ENCODE measurements at places on chromosomes 2 and 18.

DNA sequence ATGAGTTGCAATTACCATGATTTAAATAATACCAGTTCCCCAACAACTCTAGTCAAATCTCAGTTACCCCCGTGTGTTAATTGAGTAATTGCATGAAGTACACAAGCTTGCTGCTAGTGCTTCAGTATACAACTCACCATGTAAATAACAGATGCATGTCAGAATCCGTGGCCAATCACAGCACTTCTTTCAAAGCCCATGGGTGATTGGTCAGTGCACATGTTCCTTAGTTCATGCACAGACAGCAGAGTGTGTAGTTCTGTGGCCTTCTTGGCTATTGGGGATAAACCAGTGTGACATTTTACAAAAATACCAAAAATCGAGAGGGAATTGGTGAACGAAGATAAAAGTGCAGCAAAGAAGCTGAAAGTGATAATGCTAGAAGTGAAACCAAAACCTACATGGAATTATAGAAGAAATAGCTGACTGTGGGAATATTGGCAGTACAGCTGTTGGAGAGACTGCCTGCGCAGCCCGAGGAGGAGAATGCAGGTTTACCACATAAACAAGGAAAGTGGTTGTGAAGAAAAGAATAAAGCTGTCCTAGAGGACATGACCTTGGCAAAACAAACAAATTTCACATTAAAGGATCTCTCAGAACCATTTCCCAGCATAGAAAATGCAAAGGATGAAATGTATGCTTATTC is 59.4 kb downstream of the NEDD4L start:
- DNase-seq, result no peak

- no peak for DNase-seq
Observed at GRCh38 chr2:85758361-85759256, 4.8 kb downstream of the ATOH8 start.

DNA sequence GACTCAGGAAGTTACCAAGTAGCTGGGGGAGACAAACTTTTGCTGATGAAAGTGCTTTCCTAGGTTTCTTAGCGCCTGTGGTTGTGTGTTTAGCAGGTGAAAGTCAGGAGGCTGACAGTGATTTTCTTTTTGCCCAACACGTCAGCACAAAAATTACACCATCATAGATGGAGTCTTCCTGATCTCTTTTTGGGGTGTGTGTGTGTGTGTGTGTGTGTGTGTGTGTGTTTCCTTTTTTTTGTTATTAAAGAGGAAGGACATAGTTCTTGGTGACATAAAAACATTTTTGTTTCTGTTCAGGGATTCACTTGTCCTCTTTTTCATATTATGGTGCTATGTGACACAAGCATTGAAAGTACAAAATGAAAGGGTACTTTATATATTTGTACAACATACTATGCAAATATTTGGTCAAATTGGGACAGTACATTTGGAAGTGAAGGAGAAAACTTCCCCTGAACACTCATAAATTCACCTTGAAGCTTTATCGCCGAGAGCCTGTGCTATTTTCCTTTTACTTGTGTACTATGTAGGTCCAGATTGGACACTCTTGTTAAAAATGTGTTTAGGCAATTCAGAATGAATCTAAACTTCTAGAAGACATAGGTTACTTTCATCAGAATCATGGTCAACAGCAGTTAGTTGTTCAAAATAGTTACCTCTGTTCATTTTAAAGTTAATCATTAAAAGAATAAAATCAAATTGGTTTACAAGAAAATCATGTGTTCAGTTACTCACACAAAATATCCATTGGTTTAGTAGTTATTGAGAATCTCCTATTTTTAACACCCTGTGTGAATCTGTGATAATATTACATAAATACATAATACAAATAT is 491.9 kb downstream of the IRS1 start:
- no peak for DNase-seq

DNA sequence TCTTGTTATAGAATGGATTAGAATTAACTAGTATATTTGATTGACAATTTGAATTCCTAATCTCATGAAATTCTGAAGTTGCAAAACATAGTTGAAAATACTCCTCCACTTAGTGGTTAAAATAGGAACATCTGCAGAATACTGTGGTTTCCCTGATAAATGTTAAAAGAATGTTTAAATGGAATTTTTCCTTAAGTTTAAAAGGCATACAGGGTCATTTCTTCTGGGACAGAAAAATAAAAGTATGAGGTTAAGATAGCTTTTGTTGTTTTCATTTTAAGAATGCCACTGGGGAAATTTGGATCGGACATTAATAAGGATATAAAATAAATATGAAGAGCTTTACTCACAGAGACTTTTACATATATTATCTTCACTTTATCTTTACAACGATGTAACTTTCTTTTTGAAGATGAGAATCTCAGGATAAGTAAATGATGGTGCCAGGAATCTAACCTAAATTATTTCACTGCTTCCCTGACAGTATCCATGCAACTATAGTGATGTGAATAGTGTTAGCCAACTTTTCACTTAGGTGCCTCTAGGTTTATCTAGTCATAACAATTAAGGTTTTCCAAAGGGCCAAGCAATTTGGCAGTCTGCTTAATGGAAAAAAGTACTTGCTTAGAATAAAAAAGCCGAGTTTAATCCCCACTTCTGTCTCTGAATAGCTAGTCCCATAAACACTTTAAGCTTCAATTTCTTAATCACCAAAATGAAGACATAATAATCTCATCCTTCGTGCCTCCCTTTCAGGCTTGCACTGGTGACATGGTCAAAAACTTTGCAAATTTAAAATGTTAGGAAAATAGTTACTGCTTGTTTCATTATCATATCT is 151.8 kb upstream of the STK17B start:
- no peak for DNase-seq

DNA sequence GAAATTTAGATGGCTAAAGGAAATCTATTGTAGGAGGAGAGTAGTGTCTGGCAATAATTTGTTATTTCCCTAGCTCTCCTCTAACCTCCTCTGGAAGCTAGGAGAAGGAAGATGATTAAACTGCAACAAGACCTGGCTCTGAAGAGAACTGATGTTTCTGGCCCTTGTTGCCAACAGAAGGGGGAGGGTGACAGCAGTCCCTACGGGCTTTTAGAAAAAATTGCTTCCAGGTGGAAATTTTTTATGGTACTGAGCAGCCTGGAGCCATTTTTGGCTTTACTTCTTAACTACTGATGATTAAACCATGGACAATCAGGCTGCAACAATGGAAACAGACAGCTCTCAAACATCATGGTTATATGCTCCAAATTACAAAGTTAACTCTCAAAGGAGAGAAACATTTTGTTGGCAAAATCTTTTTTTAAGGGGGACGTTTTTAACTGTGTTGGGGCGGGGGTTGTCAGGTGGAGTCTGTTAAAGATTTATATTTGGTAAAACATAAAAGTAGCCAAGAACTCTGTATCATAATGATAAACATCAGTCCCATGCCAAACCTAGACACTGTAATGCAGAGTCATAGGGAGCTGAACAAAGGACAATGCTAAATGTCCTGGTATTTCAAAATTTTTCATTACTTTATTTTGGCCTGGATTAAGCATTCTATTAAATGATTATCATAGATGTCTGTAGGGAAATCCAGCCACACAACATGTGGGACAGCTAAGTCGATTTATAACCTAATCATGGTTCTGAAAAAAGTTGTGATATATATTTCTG is 70.0 kb downstream of the EXOC6B start:
- DNase-seq, result no peak

GRCh38 chr2:163729636-163730273 is 6.1 kb downstream of the FIGN start:
- DNase-seq, result no peak

GRCh38 chr2:125185691-125186270 is 1160.7 kb downstream of the CNTNAP5 start:
- no peak for DNase-seq

DNA sequence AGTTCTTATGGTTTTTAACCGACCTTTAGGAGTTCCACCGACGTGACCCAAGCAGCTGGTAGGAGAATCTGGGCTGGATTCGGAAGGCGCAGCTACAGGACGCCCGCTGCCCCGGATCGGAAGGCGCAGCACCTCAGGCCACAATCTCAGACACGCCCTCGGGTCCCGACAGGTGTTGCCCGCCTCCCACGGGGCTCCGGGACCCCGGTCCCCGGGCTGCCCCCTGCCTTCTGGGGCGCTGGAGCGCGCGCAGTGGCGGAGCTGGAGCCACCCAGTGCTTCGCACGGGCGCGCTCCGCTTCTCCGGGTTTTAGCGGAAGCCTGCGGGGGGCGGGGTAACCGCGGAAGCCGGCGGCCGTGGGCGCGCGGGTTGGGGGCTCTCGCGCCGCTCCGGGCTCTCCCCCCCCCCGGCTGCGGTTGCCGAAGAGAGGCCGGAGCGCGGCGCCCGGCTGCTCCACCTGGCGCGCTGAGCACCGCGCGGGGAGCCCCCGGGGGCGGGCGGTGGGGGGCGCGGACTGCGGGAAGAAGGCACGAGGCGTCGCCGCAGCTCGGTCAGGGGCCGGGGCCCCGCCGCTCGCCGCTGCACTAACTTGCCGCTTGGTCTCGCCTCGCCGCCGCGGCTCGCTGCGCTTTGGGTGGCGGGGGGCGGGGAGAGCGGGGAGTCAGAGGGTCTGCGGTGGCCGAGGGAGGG is 718.8 kb downstream of the DPP10 start:
- no peak for DNase-seq

DNA sequence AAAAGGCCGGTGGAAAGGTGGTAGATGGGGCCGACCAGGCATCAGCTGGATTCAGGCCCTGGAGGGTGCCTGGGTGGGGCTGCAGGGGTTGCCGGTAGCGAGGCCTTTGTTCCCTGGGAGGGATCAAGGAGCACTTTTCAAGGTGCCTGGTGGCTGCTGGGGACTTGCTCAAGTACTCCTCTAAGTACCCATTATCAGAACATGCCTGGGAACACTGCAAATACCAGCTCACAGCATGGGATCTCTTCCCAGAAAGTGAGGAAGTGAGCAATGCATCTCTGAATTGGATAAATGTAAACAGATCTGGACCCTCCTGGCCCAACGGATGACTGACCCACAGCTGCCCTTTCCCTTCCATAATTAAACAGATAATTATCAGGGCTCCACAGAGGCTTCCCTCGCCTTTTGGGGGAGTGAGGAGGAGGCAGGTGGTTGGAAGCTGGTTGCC is 210.5 kb downstream of the SH3RF3 start:
- DNase-seq, result no peak

DNA sequence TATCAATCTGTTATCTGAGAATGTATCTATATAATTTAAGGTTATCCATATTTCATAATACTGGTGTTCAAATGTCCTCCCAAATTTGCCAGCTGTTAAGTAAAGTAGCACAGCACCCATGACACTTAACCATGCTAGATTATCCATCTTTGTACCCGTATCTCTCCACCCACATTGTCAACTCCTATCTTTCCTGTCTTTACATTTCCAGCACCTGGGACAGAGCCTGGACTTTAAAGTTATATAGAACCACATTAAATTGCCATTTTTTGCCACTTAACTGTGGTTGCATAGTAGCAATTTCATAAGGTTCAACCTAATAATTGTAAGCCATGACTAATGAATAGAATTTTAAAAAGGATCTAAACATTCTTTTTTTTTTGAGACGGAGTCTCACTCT is 226.7 kb downstream of the NCKAP5 start:
- no peak for DNase-seq

GRCh38 chr2:8018956-8019355 is 662.9 kb upstream of the ID2 start:
- DNase-seq, result no peak

- DNase-seq, result no peak
Observed at GRCh38 chr18:22465859-22466457, 48.2 kb upstream of the CTAGE1 start.

DNA sequence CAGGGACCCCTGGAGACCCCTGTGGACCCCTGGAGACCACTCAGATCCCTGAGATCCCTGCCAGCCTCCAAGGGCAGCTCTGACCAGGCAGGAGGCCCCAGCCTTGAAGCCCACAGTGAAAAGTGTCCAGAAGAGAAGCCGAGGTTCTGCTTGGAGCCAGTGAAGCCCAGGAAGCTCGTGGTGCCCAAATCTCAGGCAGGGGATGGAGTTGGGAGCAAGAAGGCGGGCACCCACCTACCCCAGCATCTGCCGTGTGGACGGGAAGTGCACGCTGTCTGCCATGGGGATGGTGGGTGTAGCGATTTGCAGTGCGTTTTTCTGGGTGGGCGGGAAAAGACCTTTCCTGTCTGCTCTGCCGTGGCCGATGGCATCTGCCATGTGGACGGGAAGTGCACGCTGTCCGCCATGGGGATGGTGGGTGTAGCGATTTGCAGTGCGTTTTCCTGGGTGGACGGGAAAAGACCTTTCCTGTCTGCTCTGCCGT is 120.6 kb upstream of the CTDP1 start:
- no peak for DNase-seq

DNA sequence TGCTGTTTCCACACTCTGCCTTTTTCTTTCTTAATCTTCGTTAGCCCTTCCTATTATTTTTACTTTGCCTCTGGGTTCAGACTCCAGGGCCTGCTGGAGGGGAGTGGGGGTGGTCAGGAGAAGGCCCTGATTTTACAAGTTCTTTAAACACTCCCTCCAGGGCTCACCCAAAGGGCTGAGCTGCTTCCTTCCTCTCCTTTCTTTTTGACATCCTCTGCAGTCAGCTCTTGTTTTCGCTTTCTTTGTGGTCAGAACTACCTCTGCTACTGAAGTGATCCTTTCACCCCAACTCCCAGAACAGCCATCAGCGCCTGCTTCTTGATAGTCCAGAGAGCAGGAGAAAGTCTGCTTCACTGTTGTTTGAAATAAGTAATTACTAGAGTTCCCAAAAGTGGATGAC is 925.7 kb downstream of the EPHA4 start:
- DNase-seq, result no peak

DNA sequence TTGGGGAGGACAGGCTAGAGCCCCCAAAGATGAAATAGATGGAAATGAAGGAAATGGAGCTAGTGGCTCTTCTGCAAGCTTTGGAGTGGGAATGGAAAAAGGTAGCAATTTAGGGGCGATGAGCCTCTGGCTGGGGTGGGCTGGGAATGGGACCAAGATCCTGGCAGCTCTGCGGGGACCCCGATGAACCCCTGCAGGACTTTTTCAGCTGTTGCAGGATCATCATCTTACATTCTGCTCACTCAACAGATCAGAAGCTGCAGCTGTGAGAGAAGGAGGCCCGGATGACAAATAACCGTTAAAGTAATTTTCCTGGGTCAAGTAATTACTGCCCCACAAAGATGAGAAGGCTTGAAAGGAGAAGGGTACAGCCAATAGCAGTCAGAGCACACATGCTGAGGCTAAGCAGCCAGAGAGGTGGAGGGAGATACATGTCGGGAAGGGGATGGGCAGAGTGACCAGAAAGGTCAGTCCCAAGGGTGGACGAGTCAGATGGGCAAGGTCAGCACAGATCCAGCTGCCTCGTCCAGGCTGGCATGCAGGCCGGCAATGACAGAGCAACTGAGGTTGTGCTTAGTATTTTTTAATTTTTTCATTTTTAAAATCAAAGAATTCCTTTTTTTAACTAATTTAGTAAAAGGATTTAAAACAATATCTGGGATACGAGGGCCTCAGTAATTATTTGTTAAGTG is 245.0 kb upstream of the RAB6C start:
- no peak for DNase-seq

- DNase-seq, result no peak
Observed at GRCh38 chr2:235291461-235291860, 202.4 kb upstream of the AGAP1 start.

- no peak for DNase-seq
Observed at GRCh38 chr2:85265304-85265703, 62.5 kb downstream of the TGOLN2 start.
